Hair follicular keratinocyte (primary cell): ENCODE measurements at places on chromosomes 12 and 14. TPM values are rescaled to one million over a fixed set of nuclear protein-coding genes. Genes with fewer than 3 reads are reported as not detected.

CACNB3 gene
- 10.6 and 10.9 TPM in 2 replicates for total RNA-seq

DNAI7 gene
- total RNA-seq = 0.08 and 1.0 TPM in 2 replicates

CD4 gene
- not detected in 2 replicates for total RNA-seq

TSPAN19 gene
- total RNA-seq = 0.55 and 0.57 TPM in 2 replicates

OTX2 gene
- not detected in 2 replicates for total RNA-seq

NDRG2 gene
- 2.8 and 7.8 TPM in 2 replicates for total RNA-seq

LRTM2 gene
- not detected in 2 replicates for total RNA-seq

PLEK2 gene
- total RNA-seq = 370 and 371 TPM in 2 replicates

ITGB7 gene
- 0.04 and 1.6 TPM in 2 replicates for total RNA-seq

GDF3 gene
- total RNA-seq = not detected in 2 replicates

GLI1 gene
- 0.57 and 3.4 TPM in 2 replicates for total RNA-seq

KLHL33 gene
- total RNA-seq = not detected in 2 replicates

GPR132 gene
- not detected in 2 replicates for total RNA-seq

TAS2R9 gene
- not detected in 2 replicates for total RNA-seq

LHX5 gene
- 0.15 and 1.2 TPM in 2 replicates for total RNA-seq

KCNC2 gene
- not detected in 2 replicates for total RNA-seq

EXOC3L4 gene
- total RNA-seq = not detected in 2 replicates

CLEC9A gene
- not detected in 2 replicates for total RNA-seq

TPI1 gene
- total RNA-seq = 989 and 1,326 TPM in 2 replicates

AMN gene
- total RNA-seq = 0.15 and 0.70 TPM in 2 replicates

CD163L1 gene
- 0.16 and 0.38 TPM in 2 replicates for total RNA-seq

KRT76 gene
- not detected in 2 replicates for total RNA-seq

HAL gene
- total RNA-seq = 0.08 and 0.27 TPM in 2 replicates

CLEC4A gene
- 0.23 TPM in 1 of 2 replicates, not detected in the other for total RNA-seq

CRIP2 gene
- 67.7 and 141 TPM in 2 replicates for total RNA-seq

P2RX7 gene
- total RNA-seq = 0.16 and 0.34 TPM in 2 replicates

ACADS gene
- total RNA-seq = 8.5 and 19.1 TPM in 2 replicates

SLC17A8 gene
- not detected in 2 replicates for total RNA-seq

AGAP2 gene
- 0.80 and 0.94 TPM in 2 replicates for total RNA-seq

GLIPR1L2 gene
- 0.47 and 0.57 TPM in 2 replicates for total RNA-seq

BAZ2A gene
- 27.8 and 50.8 TPM in 2 replicates for total RNA-seq

NTS gene
- total RNA-seq = not detected in 2 replicates

HCAR1 gene
- total RNA-seq = 0.11 and 0.31 TPM in 2 replicates

AMIGO2 gene
- 64.2 and 65.2 TPM in 2 replicates for total RNA-seq

VPS29 gene
- 91.0 and 131 TPM in 2 replicates for total RNA-seq

KLRB1 gene
- not detected in 2 replicates for total RNA-seq

LBHD2 gene
- total RNA-seq = not detected in 2 replicates

RPGRIP1 gene
- total RNA-seq = not detected in 2 replicates

PLBD2 gene
- total RNA-seq = 18.0 and 21.6 TPM in 2 replicates

NUDT14 gene
- total RNA-seq = 10.4 and 17.0 TPM in 2 replicates

RASAL1 gene
- 0.04 and 0.08 TPM in 2 replicates for total RNA-seq

OLR1 gene
- total RNA-seq = 0.04 TPM in 1 of 2 replicates, not detected in the other

TOMM20L gene
- total RNA-seq = not detected in 2 replicates

ADAM21 gene
- 0.30 and 0.55 TPM in 2 replicates for total RNA-seq

FOXA1 gene
- 0.08 TPM in 1 of 2 replicates, not detected in the other for total RNA-seq

NPFF gene
- not detected in 2 replicates for total RNA-seq

DEGS2 gene
- total RNA-seq = 0.23 TPM in 1 of 2 replicates, not detected in the other

TMEM229B gene
- 3.0 and 3.1 TPM in 2 replicates for total RNA-seq

NRL gene
- total RNA-seq = 1.2 and 2.2 TPM in 2 replicates

PRPF40B gene
- total RNA-seq = 15.1 and 18.0 TPM in 2 replicates

IL26 gene
- not detected in 2 replicates for total RNA-seq

FAM181A gene
- 0.80 TPM in 1 of 2 replicates, not detected in the other for total RNA-seq

DBX2 gene
- not detected in 2 replicates for total RNA-seq

CLEC1B gene
- total RNA-seq = not detected in 2 replicates

PPFIA2 gene
- total RNA-seq = not detected in 2 replicates

HOXC11 gene
- total RNA-seq = 2.8 and 3.1 TPM in 2 replicates
